Stimulated activated CD4-positive, alpha-beta T cell treated with anti-CD3 and anti-CD28 coated beads, Interleukin-15, amount 100 ng/mL, for 48 hours (primary cell): ENCODE measurements at places on chromosomes 11 and 22.
A peak's percentile ranks its signal among the peaks of the same experiment; 100 is the strongest.

- DNase-seq = no peak
Measured at GRCh38 chr11:109527496-109527895, 105.5 kb downstream of the C11orf87 start.

DNA sequence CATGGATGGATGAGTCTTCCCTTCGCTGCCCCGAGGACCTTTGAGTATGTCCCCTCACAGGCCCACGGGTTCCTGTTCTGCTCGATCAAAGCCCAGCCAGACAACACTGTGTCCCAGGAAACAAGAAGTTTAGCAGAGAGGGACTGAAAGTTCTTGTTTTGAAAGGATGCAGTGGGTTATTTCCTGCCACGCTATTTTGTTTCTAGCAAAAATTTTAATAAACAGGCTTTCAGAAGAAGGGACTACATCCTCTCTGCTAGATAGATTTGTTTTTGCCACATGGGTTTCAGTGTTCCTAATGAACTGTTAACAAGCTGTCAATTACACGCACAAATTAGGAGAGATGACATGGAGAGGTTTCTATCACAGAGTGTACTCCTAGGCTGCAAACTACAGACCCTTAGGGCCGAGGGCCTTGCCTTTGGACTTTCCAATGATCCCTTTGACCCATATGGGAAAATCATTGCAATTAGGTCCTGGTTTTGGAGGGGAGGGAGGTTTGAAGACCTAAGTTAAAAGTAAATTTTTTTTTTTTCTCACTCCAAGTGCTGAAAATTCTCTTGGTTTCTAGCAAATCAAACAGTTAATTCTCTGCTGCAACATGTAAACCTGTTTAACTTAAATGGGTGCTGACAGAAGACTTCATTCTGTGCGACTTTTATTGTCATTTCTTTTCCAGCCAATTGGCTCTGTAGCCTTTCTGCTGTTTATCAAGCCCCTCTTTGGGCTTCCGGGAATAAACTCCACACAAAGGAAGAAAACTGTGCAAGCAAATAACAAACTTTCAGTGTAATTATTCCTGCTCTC, 81.4 kb downstream of the RCN1 start:
- DNase-seq = no peak

DNA sequence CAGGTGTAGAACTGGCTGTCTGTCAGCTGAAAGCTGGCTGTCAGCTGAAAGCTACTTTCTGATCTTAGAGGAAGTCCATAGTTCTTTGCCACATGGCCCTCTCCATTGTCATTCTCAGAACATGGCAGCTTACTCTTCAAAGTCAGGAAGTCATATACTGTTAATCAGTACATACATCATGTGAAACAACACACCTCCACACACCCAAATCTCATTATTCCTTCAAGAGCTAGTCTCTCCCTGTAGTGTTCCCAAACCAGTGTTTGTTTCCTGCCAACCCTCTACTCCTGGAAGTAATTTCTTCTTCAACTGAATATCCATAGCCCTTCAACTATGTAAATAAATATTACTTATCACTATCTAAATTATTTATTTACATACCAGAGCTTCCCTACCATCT, 58.9 kb downstream of the OR5AK2 start:
- DNase-seq = no peak

DNA sequence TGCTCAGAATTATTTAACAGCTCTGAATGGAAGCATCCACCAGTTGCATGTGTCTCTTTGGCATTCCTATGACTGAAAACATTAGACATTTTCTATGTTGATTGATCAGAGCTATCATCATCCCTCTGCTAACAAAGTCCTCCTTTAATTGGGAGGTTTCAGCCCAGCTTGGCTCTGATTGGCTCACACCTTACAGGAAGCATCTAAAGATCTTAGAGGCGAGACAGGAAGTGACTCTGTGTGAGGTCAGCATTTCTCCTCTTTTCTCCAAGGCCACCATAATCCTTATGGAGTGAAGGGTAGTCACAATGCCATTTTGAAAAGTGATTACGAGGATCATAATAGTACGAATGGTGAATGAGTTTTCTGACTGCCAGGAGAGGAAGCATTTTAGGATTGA, 260.8 kb downstream of the MIAT start:
- no peak for DNase-seq

GRCh38 chr11:76455331-76455730, 10.5 kb downstream of the EMSY start:
- no peak for DNase-seq

DNA sequence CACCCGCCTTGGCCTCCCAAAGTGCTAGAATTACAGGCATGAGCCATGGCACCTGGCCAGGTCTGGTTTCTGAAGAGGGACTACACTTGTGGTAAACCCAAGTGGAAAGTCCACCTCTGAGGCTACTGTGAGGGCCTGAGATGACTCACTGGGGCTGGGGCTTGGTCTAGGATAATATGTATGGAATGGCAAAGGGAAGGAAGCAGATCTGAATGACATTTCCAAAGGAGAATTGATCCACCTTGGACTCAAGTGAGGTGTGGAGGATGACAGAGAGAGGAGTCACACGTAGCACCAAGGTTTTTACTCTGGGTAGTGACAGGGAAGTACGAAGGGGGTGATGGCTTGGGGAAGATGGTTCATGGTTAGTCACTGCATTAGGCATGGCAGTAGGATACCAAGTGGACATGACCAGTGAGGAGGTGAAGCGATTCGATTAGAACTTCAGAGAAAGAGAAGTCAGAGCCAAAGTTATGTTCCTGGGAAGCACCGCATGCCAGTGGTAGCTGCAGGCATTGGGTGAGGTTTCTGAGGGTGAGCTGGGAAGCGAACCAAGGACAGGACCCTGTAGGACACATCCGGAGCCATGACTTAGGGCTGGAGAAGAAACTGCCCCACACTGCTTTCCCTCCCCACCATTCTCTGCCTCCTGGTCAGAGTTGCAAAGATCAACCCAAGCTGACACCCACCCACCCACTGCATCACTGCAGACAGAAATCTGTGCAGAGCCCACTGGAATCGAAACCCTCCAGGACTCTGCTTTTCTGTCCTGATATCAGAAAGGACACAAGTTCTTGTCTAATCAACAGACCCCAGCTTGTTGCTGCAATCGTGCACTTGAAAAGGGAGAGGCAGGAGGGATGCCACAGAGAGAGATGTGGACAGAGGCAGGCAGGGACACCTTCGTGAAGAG, 13.0 kb upstream of the BCL9L start:
- DNase-seq = no peak

DNA sequence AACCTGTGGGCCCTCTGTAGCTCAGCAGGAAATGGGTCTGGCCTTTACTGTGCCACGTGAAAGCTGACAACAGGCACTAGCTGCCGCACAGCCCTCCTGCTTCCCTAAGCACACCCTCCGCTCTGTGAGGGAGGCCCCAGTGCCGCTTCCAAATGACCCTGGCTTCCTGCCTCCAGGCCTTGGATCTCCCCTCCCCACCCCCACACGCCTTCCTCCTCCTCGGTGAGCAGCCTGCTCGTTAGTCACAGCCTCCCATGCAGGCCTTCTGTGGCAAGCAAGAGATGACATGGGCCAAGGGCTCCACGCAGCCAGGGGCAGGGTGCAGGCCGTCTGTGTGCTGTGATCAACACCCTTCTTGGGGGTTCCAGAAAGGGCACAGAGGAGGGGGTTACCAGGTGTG, 15.3 kb upstream of the RASL10A start:
- no peak for DNase-seq

DNA sequence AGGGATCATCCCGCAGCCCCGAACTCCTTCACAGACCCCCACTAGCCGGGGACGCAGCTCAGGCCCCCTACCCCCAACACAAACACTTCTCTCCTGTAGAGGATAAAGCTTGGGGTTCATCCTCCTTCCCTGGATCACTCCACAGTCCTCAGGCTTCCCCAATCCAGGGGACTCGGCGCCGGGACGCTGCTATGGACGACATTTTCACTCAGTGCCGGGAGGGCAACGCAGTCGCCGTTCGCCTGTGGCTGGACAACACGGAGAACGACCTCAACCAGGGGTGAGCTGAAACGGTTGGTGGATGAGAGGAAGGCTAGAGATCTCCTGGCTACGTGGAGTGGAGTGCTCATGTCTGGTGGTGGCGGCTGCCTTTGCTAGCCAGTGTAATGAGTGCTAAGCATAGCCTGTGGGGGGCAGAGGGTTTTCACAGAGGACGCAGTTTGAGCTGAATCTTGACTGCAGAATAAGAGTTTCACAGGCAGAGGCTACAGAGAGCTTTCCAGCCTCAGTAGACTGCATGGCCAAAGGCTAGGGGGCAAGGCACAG, 580 bp downstream of the ILK start:
- DNase-seq = peak; percentile 24

GRCh38 chr11:64333556-64333955, 6.4 kb upstream of the CCDC88B start:
- no peak for DNase-seq

DNA sequence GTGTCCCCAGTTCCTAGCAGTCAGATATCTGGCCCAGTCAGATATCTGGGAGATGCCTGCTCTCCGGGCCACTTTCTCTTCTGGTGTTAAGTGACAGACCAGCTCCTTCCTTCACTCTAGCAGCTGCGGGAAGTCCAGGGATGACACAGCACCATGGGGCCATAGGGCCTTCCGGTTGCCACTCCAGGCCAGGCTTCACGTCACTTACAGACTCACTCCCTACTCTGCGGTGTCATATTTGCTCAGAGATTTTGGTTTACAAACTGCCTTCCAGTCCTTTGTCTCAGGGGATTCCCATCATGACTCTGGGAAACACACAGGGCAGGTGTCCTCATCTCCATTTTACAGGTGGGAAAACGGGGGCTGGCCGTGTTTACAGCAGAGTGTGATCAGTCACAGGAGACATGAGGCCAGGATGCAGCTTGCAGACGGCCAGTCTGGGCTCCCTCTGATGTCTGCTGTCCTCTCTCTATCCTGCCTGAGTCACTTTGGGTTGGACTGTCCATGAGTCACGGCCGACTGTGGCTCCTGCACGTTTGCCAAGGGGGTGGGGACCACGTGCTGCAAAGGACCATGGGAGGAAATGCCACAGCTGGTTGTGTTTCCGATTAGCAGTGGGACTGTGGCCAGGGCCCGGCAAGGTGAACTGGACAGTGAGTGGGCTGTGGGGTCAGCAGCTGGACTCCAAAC, 8.2 kb upstream of the TBC1D22A start:
- no peak for DNase-seq

DNA sequence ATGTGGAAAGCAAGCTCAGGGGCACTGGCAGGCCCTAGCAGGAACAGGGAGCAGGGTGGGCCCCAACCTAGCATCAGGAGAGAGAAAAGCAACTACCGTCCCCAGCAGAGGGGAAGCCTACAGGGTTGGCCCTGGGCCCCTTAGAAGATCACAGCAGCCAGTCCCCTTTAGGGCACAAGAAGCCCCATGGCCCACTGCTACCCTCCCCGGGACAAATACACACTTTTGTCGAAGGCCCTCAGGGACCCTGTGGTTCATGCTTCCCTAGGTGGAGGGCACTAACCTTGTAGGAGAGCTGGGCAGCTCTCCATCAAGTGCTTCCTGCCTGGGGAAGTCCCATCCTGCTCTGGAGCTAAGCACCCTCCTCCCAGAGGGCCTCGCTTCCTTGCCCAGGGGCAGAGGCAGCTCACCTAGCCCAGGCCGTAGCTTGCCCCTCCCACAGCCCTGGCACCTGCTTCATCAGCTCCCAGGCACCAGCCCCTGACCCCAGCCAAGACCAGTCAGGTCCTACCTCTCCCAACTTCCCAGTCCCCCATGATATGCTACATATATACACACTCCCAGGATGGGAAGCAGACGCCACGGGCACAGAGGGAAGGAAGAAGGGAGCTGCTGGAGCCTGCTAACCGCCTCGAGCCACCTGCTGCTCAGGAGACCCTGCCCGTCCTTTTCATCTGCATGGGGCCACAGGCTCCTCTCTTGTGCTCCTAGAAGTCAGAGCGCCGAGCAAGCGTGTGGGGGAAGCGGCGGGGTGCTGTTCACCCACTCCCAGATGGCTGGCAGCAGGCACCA, 20.1 kb downstream of the SUN2 start:
- DNase-seq = no peak

DNA sequence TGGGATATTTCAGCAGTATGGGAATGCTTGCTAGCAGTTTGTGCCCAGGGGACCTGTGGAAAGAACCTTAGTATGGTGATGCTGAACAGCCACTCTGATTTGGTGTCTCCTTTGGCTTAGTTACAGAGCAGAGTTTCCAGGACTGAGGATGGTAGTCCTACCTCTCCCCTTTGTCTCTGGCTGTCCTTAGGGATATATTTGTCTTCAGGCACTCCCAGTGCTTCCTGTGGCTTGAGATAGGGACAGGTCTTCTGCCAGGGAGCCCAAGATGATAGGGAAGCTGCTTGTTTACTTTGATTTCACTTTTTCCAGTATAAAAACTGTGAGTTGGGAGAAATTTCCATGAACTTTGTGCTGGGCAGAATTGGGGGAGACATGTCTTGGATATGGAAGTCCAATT, 28.2 kb downstream of the ANKRD42 start:
- no peak for DNase-seq

DNA sequence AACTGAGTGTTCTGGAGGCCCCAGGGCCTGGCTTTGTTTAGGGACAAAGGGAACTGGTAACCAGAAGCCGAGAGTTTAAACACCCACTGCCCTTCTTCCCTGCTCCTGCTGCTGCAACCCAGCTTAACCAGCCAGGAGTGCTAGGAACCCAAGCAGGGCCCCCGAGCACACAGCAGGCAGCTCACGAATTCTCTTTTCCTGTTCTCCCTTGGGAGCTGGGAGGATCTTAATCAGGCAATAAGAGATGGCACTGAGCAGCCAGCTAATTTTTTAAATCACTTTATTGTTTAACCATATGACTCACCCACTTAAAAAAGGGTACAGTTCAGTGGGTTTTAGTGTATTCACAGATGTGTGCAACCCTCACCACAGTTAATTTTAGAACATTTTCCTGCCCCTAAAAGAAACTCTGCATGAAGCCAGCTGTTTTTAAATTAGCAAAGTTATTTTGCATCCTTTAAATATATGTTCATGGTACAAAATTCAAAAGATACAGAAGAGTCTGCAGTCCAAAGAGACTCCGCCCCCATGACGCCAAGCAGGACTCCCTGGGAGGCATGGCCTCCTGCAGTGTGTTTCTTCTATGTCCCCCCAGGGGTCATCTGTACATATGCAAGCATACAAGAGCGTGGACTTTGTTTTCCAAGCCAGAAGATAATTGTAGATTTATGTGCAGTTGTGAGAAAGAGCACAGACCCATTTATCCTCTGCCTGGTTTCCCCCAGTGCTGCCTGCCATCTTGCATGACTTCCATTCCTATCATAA, 18.9 kb upstream of the PPP6R3 start:
- DNase-seq = no peak

DNA sequence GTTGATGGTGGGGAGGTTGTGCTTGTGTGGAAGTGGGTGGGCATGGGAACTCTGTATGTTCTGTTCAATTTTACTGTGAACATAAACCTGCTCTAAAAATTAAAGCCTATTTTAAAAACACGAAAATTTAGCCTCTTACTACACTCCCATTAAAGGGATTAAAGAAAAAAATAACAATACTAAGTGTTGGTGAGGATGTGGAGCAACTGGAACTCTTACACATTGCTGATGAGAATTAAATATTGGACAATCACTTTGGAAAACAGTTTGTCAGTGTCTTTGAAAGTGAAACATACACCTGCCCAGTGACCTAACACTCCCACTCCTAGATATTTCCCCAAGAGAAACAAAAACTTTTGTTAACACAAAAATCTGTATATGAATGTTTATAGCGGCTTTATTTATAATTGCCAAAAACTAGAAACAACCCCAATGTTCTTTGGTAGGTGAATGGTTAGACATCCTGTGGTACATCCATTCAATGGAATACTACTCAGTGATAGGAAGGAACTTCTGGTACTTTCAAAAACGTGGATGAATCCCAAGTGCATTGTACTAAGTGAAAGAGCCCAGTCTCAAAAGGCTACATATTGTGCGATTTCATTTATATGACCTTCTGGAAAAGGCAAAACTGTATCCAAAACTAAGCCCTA, 23.5 kb downstream of the LRRC32 start:
- DNase-seq = no peak
